Stimulated activated memory B cell treated with anti-CD40 and anti-IgM and Interleukin-4, amounts not matched to agents 10 μg/mL and 1 μg/mL and 100 μg/mL, for 72 hours (primary cell): ENCODE measurements at places on chromosomes 6 and 20.

- no peak for ATAC-seq
These were observed 41.3 kb downstream of the IRAK1BP1 start for GRCh38 chr6:78908621-78909020.

DNA sequence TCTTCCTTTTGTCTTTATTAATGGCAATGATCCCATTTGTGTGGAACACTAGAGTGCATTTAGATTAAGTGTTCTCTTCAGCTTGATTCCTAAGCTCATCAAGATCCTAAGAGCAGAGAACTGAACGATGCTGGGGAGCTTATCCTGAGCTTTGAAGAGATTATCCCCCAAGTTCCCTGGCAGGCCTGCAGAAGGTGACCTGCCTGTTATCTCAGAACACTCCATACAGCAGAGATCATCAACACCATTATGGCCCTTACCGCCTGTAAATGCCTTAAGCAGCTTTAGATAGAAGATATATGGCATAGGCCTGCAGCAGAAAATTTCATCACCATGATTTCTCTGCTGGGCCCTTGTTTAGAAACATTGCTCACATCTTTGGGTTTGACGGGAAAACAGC lies 779.9 kb upstream of the MAP3K7 start:
- no peak for ATAC-seq

- no peak for ATAC-seq
These were observed 536.0 kb downstream of the BCKDHB start for GRCh38 chr6:80642452-80642851.

DNA sequence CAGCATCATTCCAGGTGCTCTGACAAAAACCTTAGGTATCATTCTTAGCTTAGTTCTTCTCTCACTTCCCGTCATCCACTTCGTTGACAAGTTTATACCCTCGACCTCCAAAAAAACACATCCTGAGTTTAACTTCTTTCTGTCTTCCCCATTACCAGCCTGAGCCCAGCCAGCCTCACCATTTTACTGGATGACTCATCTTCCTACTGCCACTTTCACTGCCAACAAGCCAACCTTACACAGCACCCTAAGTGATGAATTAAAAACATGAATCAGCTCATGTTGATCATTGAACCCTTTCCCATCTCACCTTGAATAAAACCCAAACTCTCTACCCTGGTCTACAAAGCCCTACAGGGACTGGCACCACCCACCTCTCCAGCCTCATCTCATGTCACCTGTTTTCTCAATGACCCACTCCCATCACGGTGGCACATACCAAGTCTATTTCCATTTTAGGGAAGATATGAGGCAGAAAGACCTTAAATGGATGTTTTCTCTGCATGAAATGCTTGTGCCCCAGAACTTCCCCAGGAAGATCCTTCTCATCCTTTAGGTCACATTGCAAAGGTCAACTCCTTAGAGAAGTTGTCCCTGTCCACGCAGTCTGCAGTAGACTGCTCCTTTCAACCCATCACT lies 9.9 kb upstream of the UST start:
- peak; percentile 55 for ATAC-seq

DNA sequence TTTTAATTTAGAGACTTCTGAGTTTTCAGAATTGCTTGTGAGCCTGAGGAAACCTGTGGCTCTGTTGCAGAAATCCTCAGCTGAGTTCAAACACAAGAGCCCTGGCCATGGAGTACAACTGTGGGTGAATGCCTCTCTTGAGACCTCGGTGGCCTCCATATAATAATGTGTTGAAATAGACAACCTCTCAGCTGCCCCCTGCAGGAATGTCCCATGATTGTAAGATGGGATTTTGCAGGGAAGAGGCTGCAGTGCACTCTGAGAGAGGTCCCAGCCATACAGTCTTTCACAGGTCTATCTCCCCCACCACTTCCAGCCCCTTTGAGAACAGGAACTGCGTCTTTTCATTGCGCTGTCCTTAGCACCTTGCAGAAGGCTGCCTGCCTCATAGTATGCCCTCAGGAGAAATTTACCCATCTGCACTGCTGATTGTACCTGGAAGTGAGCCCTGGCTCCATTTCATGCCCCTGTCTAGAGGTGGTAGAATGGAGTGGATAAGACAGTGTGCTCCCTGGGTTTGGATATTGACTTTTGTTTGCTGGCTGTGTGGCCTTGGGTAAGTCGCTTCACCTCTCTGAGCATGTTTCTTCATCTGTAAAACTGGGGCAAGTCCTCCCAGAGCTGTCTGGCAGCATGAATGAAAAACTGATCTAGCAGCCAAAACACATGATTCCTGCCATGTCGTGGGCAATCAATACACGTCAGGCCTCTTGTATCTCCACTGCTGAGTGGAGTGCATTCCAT lies 16.8 kb upstream of the CDH22 start:
- ATAC-seq, result no peak

DNA sequence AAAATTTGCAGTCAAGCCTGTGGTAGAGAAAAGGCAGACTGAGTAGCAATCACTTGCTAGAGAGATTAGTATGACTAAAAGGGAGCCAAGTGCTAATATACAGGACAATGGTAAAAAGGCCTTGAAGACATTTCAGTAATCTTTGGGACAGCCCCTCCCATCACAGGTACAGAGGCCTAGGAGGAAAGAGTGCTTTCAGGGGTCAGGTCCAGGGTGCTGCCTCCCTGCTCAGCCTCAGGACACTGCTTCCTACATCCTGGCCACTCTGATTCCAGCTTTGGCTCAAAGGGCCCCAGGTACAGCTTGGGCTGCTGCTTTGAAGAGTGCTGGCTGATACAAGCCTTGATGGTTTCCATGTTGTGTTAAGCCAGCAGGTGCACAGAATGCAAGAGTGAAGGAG lies 543.5 kb downstream of the MMUT start:
- ATAC-seq, result no peak

- ATAC-seq, result no peak
These were observed 859 bp downstream of the C20orf202 start for GRCh38 chr20:1204113-1204512.

- ATAC-seq, result no peak
These were observed 101.6 kb downstream of the LINC00237 start for GRCh38 chr20:21004386-21005076.

DNA sequence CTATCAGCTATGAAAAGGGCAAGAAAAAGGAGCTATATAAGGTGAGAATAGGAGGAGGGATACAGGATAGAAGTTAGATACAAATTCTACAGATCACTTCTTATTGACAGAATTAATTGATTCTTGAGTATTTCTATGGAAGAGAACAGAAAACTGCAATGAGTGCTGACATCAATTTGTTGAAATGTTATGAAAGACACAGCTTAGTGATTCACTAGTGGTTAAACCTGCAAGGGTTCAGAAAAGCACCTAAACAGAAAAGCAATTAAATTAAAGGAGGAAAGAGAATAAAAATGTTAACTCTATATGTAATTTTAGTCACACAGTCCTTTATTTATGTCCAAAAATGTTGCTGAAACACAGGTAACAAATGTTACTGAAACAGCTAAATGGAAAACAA lies 254.4 kb upstream of the RUNX2 start:
- ATAC-seq, result no peak

DNA sequence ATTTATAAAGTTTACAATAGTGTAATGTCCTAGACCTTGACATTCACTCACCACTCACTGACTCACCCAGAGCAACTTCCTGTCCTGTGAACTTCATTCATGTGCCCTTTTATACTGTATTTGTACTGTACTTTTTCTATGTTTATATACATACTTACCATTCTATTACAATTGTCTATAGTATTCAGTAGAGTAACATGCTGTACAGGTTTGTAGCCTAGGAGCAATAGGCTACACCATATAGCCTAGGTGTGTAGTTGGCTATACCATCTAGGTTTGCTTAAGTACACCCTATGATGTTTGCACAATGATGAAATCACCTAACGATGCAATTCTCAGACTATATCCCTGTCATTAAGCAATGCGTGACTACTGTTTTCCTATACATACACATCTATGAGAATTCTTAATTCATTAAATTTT lies 17.5 kb downstream of the EDEM2 start:
- ATAC-seq, result no peak

- ATAC-seq, result no peak
These were observed 248.0 kb downstream of the TTLL2 start for GRCh38 chr6:167572841-167573271.

DNA sequence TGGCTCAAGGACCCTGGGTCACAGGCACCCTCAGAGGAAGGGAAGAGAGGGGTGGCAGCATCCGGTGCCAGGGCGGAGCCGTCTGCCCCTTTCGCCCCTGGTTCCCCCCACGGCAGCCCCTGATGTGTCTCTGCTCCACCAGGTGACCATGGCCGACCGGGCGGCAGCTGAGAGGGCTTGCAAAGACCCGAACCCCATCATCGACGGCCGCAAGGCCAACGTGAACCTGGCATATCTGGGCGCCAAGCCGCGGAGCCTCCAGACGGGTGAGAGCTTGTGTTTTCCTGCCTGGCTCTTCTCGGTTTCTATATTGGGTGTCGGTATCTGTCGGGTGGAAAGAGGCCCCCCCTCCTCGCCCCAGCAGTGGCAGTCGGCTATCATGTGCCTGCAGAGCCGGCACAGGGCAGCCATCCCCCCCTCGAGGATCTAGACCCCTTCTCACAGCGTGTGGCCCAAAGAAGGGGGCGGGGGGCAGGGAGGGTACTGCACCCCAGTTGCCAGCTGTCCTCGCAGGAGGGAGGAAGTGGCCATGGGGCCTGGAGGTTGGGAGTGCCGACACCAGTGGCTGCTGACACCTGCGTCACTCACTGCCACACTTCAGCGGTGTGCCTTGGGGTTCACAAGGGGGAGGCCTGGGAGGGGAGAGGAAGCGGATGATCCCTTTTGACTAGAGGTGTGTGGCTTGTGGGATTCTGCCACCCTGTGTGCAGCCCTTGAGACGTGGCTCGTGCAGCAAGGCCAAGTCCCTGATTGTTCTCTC lies 1.5 kb downstream of the RBM38 start:
- ATAC-seq, result peak; percentile 28

- ATAC-seq, result no peak
These were observed 330.0 kb downstream of the ZFAND3 start for GRCh38 chr6:38149531-38149930.

DNA sequence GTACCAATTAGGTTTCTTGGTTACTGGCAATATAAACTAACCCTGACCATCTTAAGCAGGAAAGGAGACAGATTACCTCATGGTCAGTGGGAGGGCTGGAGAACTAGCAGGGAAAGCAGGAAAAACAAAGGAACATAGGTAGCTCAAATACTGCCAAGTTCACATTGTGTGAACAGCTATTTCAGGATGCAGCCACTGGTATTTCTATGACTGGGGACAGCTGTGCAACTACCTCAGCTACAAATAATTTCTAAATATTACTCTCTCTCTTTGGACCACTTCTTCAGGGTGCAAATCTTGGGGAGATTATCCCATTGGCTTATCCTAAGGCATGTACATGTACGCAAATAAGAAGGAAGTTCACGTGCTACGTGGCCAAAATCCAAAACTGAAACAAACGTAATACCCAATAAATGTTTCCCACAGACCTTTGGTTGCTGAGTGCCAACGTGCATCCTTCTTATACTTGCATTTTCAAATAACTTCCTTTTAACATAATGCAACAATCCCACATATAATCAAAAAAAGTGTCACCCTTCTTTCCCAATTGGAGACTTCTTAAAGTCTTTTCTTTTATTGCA lies 180.9 kb downstream of the PHF3 start:
- ATAC-seq, result no peak

GRCh38 chr6:135189344-135189743 lies 8.2 kb downstream of the MYB start:
- ATAC-seq, result no peak

DNA sequence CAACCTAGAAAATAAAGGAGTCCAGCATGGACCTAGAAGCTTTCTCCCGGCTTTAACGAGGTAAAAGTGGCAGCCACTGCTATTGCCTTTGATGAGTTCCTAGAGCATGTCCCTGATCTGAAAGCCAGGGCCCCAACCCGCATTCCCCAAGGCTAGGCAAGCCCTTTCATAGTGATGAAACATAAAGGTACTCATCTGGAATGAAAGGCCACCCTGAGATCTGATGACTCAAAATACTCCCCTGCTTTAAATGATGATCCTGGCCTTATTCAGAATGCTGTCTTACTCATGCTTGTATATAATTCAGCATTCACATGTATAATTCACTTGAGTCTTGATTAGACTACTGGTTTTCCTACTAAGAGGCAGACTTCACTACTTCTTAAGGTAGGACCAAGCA lies 21.3 kb downstream of the TTPAL start:
- ATAC-seq, result peak; percentile 75

DNA sequence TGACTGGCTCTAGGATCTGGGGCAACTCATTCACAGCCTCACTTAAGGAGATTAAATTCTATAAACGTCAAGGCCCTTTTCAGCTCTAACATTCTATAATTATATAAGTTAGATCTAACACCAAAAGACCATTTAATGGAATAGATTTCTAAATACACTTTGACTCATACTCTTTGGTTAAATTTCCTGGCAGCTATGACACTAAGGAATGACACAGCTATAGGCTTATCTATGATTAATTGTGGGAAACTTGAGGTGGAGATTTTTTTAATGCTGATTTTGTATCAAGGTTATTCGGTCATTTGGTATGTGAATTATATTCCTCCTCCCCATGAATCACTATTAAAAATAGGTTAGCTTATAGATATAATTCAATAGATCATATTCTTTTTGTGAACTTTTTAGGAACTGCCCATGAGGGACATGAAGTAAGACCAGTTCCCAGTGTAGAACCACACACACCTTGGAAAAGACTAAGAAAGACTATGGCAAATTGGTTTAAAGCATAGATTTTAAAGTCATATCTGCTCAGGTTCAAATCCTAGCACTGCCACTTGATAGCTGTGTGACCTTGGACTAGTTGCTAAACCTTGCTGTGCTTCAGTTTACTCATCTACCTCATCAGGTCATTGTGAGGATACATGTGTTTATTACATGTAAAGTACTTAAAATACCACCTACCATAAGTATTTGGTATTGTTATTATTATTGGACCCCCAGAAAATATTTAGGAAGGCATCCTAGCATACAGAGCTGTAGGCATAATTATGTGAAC lies 116.0 kb downstream of the CRYBG1 start:
- no peak for ATAC-seq

DNA sequence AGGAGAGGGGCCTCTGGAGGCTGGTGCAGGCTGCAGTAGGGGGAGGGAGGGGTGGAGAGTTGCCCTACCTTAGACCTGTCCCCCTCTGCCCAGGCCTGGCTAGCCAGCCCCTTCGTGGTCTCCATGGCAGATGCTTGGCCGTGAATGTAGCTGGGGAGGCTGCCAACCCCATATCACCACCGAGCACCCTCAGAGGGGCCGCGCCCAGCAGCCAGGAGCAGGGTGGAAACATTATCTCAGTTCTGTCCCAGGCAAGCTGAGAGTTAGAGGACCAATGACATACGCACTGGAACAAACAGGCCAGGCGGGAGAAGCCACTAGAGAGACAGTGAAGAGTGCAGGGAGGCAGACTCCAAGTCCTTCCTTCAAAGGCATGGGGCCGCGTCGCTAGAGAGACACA lies 66.5 kb downstream of the LRFN2 start:
- ATAC-seq, result no peak

GRCh38 chr6:125232466-125232865 lies 69.3 kb downstream of the HDDC2 start:
- ATAC-seq, result no peak

- no peak for ATAC-seq
These were observed 17.2 kb upstream of the WFDC10A start for GRCh38 chr20:45612314-45612713.
